ENCODE measurements at places on chromosomes 12 and 14. TPM values are rescaled to one million over a fixed set of nuclear protein-coding genes. Genes with fewer than 3 reads are reported as not detected.

GRCh38 chr14:96917442-96917963 lies 120.3 kb downstream of the VRK1 start:
- H3K27ac ChIP-seq = no peak overlapping the region
- no peaks in the 10 kb centered on the region for H3K4me1 ChIP-seq
- DNase-seq = no peak
- no peaks in the 10 kb centered on the region for H3K27me3 ChIP-seq
- no peaks in the 10 kb centered on the region for H3K36me3 ChIP-seq
- no peak overlapping the region for H3K4me3 ChIP-seq

DNA sequence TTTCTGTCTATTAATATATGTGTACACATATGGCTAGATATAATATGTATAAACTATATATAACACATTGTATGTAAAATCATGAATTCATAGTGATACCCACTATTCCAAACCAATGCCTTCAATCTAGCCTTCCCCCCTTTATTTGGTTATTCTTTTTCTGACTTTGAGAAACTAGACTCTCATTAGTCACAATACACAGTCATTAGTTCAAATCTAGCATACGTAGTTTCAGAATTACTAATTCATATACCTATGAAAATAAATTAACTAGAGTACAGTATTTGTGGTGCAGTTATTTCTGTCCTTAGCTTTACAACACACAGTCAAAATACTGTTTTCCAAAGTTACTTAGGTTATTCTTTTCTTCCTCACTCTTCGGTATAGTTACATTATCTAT lies 268.2 kb downstream of the DPF3 start:
- no peak overlapping the region for H3K27ac ChIP-seq
- no peak for DNase-seq
- H3K4me1 ChIP-seq = no peaks in the 10 kb centered on the region

The CLEC6A gene
- total RNA-seq = not detected

The RNF212B gene
- total RNA-seq = not detected

The SERPINA4 gene
- total RNA-seq = not detected

The TTC7B gene
- total RNA-seq = 8.9 TPM

GRCh38 chr14:61764342-61765122 lies 2.3 kb downstream of the SNAPC1 start:
- peaks cover 5% of the 10 kb centered on the region for H3K36me3 ChIP-seq
- H3K4me1 ChIP-seq = peaks cover 7% of the 10 kb centered on the region
- no peak overlapping the region for H3K27ac ChIP-seq
- H3K27me3 ChIP-seq = no peaks in the 10 kb centered on the region
- H3K4me3 ChIP-seq = no peak overlapping the region

DNA sequence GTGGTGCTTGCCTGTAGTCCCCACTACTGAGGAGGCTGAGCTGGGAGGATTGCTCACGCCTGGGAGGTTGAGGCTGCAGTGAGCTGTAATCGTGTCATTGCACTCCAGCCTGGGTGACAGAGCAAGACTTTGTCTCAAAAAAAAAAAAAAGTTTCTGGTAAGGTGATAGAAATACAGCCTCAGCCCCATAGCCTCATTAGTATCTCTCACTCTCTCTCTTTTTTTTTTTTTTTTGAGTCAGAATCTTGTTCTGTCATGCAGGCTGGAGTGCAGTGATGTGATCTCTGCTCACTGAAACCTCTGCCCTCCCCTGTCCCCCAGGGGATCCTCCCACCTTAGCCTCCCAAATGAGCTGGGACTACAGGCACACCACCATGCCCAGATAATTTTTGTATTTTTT lies 19.2 kb downstream of the MTHFD1 start:
- DNase-seq = no peak
- no peaks in the 10 kb centered on the region for H3K4me1 ChIP-seq
- no peak overlapping the region for H3K4me3 ChIP-seq
- H3K27ac ChIP-seq = no peak overlapping the region
- H3K27me3 ChIP-seq = no peaks in the 10 kb centered on the region
- no peaks in the 10 kb centered on the region for H3K36me3 ChIP-seq

DNA sequence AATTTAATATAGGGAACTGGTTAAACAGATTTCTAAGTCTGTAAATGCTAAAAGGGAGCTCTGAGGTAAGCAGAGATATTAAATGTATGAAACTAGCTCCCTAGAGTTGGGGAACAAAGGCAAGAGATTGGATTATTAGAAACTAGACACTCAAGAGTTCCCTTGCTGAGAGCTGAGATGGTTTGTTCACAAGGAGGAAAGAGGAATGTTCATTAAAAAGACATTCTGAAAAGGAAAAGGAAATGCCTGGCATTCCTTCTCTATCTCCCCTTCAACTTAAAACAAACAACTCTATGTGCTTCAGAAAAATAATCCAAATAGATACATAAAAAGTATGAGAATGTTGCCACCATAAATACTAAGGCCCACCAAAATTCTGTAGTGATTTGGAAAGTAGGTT lies 73.7 kb downstream of the GALNT4 start:
- peaks cover 10% of the 10 kb centered on the region for H3K4me1 ChIP-seq
- peak overlapping the region; percentile 66 for H3K27ac ChIP-seq
- no peak overlapping the region for H3K4me3 ChIP-seq
- DNase-seq = no peak
- no peaks in the 10 kb centered on the region for H3K36me3 ChIP-seq

The OR4E2 gene
- not detected for total RNA-seq

DNA sequence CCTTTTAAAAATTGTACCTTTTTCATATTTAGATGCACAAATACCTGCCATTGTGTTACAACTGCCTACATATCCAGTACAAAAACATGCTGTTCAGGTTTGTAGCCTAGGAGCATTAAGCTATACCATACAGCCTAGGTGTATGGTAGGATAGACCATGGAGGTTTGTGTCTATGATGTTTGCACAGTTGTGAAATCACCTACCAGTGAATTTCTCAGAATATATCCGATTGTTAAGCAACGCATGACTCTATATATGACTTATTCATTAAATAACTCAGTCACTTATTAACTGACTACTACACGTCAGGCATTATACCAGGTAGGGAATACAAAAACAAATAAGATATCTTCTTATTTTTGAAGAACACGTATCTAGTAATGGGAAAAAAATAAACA lies 26.2 kb upstream of the ETNK1 start:
- no peak overlapping the region for H3K27ac ChIP-seq
- no peak overlapping the region for H3K4me3 ChIP-seq
- H3K4me1 ChIP-seq = no peaks in the 10 kb centered on the region
- H3K27me3 ChIP-seq = no peaks in the 10 kb centered on the region
- no peaks in the 10 kb centered on the region for H3K36me3 ChIP-seq

- H3K27ac ChIP-seq = no peak overlapping the region
- H3K36me3 ChIP-seq = no peaks in the 10 kb centered on the region
- H3K27me3 ChIP-seq = no peaks in the 10 kb centered on the region
- no peak overlapping the region for H3K4me3 ChIP-seq
- no peak for DNase-seq
Measured at GRCh38 chr12:88854260-88854659, 274.0 kb upstream of the KITLG start.

The CCER1 gene
- total RNA-seq = not detected

The ISCU gene
- total RNA-seq = 123 TPM

DNA sequence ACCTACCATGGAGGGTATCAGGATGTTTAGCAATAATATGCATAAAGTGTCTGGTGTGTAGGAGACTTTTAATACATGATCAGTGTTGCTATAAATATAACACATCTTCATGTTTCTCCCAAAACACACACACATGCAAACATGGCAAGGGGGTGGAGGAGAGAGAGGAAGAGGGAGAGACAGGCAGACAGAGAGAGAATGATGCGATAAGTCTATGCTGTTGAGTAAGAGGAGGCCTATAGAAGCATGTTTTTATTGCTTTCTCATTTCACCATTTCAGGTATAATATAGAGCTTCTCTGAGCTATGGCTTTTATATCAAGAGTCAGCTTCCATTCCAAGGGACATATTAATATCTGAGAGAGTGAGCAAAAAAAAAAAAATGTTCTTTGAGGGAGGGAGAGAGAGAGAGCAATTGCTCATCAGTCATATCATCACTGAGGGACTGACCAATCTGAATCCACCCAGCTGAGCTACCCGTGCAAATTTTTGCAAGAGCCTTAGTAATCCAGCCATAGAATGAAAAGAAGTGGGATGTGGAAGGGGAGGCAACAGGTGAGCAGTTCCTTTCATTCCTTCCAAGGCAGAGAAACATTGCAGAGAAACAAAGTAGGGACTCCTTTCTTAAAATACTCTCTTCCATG lies 54.8 kb upstream of the RASSF8 start:
- H3K27ac ChIP-seq = no peak overlapping the region
- H3K4me1 ChIP-seq = no peaks in the 10 kb centered on the region
- no peaks in the 10 kb centered on the region for H3K36me3 ChIP-seq
- no peaks in the 10 kb centered on the region for H3K27me3 ChIP-seq

The PLEKHH1 gene
- 73.0 TPM for total RNA-seq

The KLRG1 gene
- not detected for total RNA-seq

DNA sequence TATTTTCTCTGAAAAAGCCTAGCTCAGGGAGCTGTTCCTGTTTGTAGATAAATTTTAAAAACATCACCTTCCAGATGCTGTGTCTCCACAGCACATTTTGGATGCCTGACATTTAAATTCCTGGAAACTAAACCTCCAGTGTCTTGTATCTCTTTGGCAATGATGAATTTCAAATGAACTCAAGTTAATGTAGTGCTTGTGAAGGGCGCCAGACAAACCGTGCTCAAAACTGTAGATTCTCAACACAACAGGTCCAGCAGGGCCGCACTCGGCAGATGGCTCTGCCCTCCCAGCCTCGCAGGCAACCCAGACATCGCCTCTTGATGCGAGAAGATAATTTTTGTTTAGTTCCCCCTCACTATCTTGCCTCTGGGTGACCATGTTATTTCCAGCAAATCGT lies 432.9 kb downstream of the VRK1 start:
- H3K36me3 ChIP-seq = no peaks in the 10 kb centered on the region
- H3K4me3 ChIP-seq = no peak overlapping the region

DNA sequence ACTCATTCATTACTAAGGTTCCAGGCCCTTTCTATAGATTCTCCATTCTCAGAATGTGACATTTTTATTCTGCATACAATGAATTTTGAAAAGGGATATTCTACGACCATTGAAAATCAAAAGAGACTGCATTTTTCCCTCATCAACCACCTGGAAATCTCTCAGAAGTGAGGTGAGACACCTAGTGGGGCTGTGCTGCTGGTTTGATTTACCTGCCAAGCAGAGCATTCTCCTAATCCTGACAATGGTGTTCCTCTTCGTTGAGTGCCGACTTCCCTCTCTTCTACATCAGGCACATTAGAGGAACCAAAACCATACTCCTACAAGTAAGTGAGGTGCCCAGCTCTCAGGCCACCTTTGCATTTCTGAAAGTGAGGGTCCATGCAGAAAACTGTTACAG lies 14.9 kb downstream of the CKB start:
- no peaks in the 10 kb centered on the region for H3K27me3 ChIP-seq
- H3K4me1 ChIP-seq = peaks cover 6% of the 10 kb centered on the region
- no peak for DNase-seq
- no peak overlapping the region for H3K27ac ChIP-seq

GRCh38 chr12:102659200-102659911 lies 179.0 kb upstream of the IGF1 start:
- H3K4me1 ChIP-seq = no peaks in the 10 kb centered on the region
- H3K4me3 ChIP-seq = no peak overlapping the region
- H3K27me3 ChIP-seq = no peaks in the 10 kb centered on the region
- H3K27ac ChIP-seq = no peak overlapping the region

DNA sequence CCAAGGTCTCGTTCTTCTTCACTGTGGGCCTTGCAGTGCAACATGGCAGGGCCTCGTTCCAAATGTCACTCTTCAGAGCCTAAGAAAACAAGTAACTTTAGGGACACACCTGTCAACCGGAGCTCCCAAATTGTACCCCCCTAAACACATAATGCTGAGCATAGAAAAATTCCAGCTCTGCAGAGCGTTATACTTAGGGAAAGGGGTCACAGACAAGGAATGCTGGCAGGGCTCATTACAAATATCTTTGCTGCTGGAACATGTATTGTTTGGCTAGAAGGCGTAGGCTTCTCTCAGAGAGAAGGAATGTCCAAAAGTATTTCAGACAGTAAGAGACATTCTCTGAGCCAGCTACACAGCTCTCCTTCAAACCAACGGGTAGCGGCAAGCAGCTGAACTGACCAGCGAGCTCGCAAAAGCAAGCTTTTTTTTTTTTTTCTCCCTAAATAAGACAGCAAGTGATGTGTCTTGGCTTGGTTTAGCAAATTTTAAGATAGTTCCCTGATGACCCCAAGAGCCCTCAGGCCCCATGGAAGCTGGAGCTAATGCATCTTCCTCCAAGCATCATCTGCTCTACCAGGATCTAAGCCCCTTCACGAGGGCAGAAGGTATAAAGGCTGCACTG lies 24.5 kb downstream of the SSH1 start:
- DNase-seq = no peak
- no peak overlapping the region for H3K4me3 ChIP-seq
- H3K36me3 ChIP-seq = no peaks in the 10 kb centered on the region
- H3K27me3 ChIP-seq = no peaks in the 10 kb centered on the region
- peaks cover 26% of the 10 kb centered on the region for H3K4me1 ChIP-seq
